ENCODE measurements at places on chromosomes 11 and 22.

DNA sequence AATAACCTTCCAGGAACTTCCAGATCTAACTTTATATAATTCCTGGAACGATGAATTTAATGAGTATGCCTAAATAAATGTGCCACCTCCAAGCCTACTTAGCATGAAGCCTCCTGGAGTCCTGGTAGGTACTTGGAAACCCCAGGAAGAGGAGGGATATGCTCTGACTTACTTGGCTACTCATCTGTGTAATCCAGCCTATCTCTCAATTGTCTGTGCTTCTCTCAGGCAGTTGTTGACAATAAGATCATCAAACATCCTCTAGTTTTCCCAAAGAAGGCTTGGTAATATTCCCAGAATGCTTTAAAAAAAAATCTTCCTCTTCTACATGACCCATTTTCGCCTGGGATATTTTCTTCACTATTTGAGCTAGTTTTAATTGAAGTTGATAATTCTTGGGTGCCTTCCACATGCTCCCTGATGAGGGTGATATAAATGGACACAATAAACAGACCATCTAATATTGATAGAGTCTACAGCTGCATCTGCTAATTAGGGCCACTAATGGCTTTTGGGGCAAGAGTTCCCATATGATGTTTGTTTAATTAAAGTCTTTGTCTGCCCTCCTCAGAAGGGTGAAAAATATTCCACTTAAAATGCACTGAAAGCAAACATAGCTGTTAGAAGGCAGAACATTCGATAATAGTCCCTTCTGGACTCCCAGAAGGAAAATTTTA is 75.5 kb upstream of the RAB38 start:
- no peak for DNase-seq

- peak; percentile 79 for DNase-seq
Observed at GRCh38 chr11:62012451-62012831, 45.0 kb upstream of the FTH1 start.

DNA sequence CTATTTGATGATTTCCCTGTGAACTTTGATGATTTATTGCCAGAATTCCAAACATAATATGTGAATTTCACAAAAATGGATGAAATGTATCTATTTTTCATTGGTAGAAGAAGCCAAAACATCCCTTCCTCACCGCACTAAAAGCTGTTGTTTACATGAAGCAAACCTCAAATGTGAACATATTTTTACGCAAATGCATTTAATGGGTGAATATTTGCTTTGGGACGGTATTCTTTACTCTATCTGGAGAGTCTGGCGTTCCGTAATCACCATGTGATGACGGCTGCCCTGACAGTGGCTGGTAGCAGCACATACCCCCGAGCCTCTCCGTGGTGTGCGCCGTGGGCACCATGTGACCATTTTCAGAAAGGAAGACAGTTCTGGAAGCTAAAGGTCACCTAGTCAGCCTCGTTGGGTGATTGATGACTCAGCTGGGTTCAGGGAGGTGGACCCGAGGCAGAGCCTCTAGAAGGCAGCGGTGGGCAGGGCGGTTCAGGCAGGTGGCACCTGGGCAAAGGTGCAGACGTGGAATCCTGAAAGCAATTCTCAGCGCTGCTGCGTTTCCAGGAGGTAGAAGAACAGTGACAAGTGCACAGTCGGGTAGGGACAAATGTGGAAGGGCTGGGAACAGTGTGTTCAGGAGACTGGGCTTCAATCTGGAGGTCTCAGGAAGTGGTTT is 45.3 kb downstream of the PPARA start:
- no peak for DNase-seq

DNA sequence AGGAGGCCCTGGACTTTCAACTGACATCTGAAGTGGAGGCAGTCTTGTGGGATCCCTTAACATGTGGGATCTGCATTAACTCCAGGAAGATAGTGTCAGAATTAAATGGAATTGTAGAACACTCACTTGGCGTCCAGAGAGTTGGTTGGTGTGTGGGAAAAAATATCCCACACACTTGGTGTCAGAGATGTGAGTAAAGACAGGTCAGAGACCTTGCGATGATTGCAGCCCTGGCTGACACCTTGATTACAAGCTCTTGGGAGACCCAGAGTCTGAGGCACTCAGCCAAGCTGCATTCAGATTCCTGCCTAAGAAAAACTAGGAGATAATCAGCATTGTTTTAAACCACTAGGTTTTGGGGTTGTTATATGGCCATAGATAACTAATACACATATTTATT is 7.2 kb upstream of the TPCN2 start:
- no peak for DNase-seq

GRCh38 chr11:129625930-129626329 is 189.7 kb upstream of the TMEM45B start:
- DNase-seq, result no peak

GRCh38 chr22:32764330-32765131 is 37.0 kb upstream of the TIMP3 start:
- peak; percentile 94 for DNase-seq

- no peak for DNase-seq
Observed at GRCh38 chr11:70063121-70063520, 15.0 kb upstream of the ANO1 start.

Measured in inflammatory macrophage treated with lipopolysaccharide for 4 hours (primary cell).